ENCODE measurements at places on chromosomes 6 and 20. TPM values are rescaled to one million over a fixed set of nuclear protein-coding genes. Genes with fewer than 3 reads are reported as not detected.

DNA sequence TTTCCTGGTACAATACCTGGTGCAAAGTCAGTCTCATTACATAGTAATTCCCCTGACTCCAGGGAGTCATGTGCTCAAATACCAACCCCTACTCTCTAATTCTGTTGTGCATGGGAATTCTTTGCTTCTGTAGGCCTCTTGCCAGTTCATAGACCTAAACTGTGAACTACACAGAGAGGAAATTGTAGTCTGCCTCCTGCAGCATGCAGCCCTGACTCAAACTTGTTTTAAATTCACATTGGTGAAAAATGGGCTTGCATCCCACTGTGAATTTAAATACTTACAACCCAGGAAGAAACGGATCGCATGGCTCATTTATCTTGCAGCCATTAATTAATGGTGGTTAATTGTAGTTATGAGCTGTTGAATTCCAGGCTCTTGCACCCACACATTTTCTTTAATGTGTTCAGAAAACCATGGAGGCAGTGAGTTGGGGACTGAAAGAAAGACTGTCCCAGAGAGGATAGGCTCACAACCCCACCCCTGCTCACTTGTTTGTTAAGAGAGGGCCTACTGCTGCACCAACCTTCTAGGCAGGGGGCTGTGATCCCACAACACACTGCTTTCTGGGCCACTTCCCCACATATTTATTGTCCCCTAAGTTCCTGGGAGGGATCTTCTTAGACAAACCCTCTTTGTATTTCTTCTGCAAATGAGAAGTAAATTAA lies 579.1 kb downstream of the DHX35 start:
- H3K27ac ChIP-seq = no peak overlapping the region
- no peaks in the 10 kb centered on the region for H3K27me3 ChIP-seq
- no peaks in the 10 kb centered on the region for H3K4me1 ChIP-seq
- DNase-seq = no peak

- H3K27ac ChIP-seq = no peak overlapping the region
- DNase-seq = no peak
- no peaks in the 10 kb centered on the region for H3K36me3 ChIP-seq
Measured at GRCh38 chr6:134634966-134635365, 314.9 kb downstream of the ALDH8A1 start.

- peak overlapping the region; percentile 81 for H3K4me3 ChIP-seq
- H3K27ac ChIP-seq = no peak overlapping the region
- no peaks in the 10 kb centered on the region for H3K36me3 ChIP-seq
- H3K27me3 ChIP-seq = no peaks in the 10 kb centered on the region
- DNase-seq = peak; percentile 48
- H3K4me1 ChIP-seq = no peaks in the 10 kb centered on the region
Measured at GRCh38 chr6:11536795-11537194, 754 bp upstream of the TMEM170B start.

The BANF2 gene
- polyA plus RNA-seq = not detected

The CTCFL gene
- not detected for polyA plus RNA-seq

Measured in aorta (tissue), 5 donors.